ENCODE measurements at places on chromosomes 7 and 10.

DNA sequence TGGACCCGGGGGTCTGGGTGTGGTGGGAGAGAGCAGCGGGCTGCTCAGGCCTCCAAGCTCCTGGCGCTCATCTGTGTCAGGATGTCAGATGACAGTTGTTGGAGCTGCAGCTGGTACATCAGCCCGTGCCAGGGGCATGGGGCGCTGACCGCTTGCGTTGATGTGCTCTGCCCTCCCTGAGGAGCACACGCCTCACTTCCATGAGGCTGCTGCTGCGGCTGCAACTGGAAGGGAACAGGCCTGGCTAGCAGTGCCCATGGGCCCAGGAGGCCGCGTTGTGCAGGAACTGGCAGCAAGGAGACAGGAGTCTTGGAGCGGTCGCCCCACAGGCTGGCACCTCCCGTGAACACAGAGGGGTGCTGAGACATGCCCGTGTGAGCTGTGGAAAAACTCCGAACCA, 361.3 kb upstream of the MKI67 start:
- no peak for DNase-seq

DNA sequence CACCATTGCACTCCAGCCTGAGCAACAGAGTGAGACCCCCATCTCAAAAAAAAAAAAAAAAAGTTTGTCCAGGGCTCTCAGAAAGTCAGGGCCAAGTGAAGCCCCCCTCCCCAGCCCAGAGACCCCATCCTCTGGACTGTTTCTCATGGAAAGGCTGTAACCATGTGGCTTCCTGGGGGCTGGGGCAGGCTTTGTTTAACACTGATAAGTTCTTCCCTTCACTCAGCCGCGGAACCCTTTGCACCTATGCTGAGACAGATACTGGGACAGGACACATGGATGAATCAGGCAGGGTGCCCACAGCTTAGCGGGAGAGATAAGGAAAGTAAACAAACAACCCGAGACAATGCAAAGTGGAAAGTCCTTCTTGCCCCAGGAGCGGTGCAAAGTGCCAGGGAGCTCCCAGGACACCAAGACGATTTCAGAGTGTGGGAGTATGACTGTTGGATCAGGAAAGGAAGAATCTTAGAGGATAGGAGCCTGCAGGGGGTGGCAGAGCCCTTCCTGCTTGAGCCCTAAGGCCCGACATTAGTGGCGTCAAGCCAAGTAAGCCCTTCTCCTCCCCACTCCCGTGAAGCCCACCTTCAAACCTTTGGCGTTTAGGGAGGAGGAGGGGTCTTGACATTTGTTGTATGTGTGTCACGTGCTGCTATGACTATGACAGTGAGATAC, 11.6 kb downstream of the MLXIPL start:
- DNase-seq = no peak

DNA sequence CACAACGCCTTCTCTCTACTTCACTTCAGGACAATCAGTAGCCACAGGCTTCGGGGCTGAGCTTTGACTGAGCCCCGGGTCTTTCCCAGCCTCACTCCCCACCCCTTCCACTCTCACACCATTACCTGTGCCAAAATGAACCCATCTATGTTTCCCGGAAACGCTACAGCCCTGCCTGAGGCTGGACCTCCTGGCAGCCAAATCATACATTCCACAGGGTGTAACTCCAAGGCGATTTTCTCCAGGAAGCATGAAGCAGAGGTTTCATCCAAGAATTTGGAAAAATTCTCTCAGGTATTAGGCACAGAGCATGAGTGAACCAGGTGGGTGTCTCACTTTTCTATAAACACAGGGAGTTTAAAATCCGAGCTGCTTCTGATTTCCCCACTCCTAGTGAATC, 286.3 kb downstream of the TNS3 start:
- DNase-seq = no peak

- peak; percentile 41 for DNase-seq
Observed at GRCh38 chr7:105782391-105783042, 93.9 kb downstream of the ATXN7L1 start.

DNA sequence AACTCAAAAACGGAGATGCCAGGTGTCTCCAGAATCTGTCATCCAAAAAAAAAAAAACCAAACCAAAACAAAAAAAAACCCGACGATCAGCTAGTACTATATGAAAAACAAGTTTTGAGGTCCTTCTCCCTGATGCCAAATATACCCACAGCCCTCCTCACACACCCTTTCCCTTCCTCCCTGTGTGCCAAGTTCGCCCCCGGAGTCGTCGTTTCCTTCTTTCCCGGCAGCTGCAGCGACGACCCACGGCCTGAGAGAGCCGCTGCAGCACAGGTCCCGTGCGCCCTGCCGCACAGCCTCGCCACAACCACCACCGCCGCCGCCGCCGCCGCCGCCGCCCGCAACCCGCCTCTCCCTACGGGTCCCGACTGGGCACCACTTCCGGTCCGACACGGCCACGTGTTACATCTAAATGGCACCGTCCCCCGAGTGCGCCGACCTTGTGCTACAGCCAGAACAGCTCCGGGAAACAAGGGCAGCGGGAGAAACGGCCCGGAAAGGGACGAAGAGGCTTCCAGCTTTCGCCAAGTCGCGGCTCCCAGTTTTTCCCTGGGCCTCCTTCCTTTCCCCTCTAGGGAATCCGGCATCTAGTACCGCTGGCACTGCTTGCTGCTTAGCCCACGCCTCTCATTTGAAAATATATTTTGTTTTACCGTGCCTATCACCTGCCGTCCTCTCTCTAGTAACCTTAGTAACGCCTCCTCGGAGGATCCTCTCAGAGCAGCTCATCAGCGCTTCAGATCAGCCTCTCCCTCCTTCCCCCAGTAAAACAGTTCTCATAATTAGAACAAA, at the start of gene FRA10AC1:
TSS of gene FRA10AC1 (minus strand) at position 383 of the 792 bp plus-strand sequence. CDS start 2,486 bp downstream, outside the sequence.
- DNase-seq = peak; percentile 61

- no peak for DNase-seq
Observed at GRCh38 chr7:105831824-105832535, 44.4 kb downstream of the ATXN7L1 start.

- DNase-seq = no peak
Observed at GRCh38 chr7:72446591-72447462, 34.7 kb upstream of the CALN1 start.

GRCh38 chr7:7803715-7804178, 85.3 kb upstream of the RPA3 start:
- DNase-seq = no peak

DNA sequence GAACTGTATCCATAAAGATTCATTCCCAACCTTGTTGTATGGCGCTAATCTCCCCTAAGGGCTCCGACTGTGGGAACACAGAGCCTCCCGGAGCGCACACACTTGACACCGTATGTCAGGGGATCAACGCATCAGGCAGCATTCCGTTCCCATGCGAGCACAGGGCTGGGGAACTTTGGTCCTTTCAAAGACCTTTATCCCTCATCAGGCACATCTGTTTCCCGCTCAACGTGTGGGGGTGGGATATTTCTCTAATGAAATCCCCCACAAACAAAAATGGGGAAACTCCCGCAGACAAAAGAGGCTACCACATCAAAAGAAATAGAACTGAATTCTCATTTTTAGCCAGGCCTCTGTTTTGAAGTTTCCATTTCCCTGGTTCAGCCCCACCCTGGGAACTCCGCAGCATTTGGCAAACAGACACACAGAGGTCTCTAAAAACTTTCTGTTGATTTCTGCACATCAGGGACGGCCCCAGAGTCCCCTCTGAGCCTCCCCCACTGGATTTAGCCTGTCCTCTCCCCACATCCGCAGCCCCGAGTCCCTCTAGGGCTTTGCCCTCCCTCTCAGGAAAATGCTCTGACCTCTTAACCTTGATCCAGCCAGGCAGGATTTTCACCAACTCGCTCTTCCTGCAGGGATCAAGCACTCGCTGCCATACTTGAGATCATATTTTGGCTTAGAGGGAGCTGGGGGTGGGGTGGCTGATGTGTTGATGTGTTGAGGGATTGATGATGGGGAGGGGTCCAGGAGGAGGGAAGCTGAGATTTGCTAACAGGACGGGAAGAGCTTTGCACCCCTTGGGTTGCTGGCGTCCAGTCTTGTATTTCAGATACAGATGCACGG, 6.6 kb downstream of the CPA5 start:
- no peak for DNase-seq

DNA sequence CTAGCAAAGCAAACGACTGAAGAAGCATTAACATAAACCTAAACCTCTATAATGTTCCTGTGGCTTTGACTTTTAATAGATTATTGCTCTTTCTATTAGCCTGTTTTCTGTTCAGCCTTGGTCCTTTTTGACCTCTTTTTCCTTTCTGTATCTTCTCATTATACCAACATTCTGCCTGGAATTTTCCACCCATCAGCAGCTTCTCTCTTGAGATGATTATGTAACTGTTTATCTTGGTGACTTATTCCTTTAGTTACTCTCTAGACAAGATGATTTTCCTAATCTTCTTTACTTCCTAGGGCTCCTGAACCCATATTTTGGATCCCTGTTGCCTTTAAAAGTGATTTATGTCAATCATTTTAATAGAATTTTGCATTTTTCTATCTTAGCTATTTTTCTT, 81.1 kb downstream of the MYO3A start:
- DNase-seq = no peak

- peak; percentile 49 for DNase-seq
Observed at GRCh38 chr10:11881477-11882417, 58.6 kb downstream of the PROSER2 start.

DNA sequence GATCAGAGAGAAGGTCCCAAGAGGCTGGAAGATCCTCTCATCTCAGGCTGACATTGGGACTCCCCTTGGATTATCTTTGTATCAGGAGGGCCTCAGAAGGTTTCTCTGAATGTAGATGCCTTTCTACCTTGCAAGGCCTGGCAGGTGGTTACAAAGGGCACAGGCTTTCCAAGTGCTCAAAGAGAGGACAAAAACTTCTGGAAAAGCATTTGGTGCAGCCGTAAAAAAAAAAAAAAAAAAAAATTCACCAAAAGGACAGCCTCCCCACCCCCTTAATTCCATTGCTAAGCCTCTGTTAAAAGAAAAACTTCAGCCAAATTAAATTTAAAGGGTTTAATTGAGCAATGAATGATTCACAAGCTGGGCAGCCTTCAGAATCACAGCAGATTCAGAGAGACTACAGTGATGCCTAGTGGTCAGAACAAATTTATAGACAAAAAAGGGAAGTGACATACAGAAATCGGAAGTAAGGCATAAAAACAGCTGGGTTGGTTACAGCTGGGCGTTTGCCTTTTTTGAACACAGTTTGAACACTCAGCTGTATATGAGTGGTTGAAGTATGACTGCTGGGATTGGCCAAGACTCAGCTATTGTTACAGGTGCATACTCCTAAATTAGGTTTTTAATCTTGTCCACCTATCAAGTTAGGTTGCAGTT, 42.5 kb upstream of the LRGUK start:
- DNase-seq = no peak

DNA sequence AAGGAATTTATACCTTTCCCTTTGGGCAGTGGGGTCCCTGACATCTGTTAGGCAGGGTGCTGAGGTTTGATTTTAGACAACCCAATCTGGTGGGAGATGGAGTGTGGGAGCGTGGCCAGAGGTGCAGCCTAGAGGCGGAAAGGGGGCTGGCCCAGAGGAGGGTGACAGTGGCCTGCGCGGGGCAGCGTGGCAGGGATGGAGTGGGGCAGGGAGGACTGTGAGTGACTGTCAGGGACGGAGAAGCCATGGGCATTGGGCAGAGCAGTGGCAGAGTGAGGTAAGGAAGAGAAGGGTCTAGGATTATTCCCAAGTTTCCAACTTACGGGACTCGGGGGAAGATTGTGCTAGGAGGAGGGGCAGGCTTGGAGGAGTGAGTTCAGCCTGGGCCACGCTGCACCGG, 181.9 kb downstream of the CCDC3 start:
- DNase-seq = no peak

- DNase-seq = no peak
Observed at GRCh38 chr7:97857544-97857943, 14.7 kb downstream of the ASNS start.

DNA sequence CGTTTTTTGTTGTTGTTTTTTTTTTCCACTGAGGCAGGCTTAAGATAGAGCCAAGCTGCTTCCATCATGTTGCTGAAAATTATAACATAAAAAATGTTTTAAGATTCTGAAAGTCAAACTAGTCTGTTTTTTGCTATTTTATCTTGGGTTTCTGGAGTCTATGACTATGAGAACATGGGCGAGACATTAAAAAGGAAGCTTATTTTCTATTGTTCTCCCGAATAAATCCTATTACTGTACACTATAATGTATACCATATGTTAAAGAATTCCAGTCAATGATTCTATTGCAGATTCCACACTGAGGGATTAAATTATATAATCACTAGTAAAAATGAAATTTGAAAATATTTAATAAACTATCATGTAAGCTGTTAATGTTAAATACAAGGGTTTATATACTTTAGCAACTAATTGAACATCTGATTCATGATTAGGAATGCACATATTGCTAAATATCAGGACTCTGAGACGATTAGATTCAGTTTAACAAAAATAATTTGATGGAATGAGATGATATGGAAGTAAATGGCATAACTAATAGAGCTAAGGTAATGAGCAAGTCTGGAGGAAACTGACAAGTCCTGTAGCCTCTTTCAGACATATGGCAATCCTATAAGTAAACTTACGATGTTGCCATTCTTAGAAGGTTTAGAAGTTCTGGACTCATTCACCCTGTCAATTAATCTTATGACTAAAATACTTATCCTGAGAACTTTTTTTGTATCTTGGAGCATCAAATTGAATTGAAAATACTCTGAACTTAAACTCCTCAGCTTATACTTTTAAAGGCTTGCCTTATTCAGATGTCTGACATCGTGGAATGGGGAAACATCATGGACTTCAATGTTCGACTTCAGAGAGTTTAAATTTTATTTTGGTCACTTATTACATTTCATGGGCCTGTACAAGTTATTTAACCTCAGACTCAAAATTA, 294.8 kb upstream of the DGKB start:
- DNase-seq = no peak

- peak; percentile 13 for DNase-seq
Observed at GRCh38 chr10:105149371-105149891, 508.3 kb downstream of the SORCS3 start.

DNA sequence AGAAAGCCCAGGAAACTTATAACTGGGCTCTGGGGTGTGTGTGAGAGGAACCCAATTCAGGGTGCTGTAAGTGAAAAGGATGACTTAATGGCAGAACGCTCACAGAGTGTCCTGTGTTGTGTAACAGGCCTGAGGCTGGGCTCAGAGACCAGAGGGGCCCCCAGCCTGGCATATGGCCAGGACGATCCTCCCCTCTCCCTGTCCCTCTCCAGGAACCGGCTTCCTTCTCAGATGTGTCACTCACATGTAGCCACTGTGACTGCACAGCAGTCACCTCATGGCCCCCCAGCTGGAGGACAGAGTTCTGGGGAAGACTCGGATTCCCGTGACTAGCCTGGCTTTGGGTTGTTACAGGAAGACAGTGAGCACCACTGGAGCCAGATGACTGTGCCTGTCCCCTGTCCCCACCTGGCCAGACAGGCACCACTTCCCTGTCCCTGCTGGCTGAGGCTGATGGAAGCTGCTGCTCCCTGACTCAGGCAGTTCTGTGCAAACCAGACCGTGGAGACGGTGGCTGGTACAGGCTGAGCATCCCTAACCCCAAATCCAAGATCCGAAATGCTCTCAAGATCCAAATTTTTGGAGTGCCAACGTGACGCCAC, 220.5 kb downstream of the MLLT10 start:
- no peak for DNase-seq

GRCh38 chr10:84193846-84194423, 402 bp upstream of the CDHR1 start:
- no peak for DNase-seq
